ENCODE measurements at places on chromosomes 4 and X.

DNA sequence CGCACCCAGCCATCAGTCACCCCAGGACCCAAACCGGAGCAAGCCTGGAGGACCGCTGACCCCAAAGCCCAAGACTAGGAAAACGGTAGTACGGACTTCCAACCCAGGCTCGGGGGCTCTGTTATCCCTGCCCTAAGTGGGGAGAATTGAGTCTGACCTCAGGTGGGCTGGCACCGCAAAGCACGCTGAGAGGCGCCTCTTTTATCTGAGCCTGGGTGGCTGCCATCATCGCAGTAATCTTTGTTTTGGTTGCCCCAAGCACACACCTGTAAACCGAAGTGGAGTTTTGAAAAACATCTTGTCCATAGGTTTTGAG, 894 bp upstream of the SH3RF1 start:
- DNase-seq: no peak

DNA sequence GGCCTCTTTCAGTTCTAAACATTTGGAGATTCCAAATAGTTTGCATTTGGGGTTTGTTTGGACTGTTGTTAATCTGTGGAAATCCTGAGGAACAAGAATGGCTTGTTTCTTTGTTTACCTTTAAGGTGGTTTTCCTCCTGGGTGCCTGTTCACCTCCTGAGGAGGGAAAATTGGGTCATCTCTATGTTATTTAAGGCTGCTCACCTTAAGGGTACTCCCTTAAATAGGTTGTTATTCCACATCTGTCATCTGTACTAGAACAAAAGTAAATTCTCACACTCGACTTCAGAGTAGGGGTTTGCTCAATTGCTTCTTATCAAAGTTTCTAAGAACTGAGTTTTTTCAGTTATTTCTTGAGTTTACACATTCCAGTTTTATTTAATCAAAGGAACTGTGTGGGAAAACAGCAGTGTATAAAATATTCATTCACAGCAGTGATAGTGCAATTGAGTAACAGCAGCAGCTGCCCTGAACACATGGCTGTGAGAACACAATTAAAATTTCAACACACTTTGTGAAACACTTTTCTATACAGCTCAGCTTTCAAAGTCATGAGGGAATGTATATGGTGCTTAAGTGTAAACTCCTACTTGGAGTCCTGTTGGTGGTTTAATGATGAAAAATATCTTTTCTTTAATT, 238.5 kb upstream of the PGRMC2 start:
- DNase-seq: peak; percentile 43

DNA sequence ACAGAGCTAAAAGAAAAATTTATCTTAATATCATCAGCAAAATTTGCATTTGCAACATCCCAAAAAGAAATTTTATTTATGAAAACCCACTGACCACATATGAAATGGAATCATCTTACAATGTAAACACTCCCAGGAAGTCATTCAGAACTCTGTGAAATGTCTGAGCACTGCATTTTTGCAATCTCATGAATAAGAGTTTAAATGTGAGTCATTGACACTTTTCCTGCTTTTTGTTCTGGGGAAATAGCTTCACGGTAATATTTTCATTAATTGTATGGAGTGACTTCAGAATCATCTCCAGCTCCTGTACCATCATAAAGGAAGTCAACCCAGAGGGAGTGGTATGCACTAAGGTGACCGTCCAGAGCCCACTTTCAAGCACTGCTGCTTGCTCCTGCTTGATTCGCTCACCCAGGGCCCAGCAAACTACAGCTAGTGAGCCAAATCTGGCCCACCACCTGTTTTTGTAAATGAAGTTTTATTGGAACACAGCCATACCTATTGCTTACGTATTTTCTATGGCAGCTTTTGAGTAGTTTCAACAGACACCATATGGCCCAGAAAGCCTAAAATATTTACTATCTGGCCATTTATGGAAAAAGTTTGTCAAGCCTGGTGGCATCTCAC, 17.2 kb downstream of the EDNRA start:
- no peak for DNase-seq

DNA sequence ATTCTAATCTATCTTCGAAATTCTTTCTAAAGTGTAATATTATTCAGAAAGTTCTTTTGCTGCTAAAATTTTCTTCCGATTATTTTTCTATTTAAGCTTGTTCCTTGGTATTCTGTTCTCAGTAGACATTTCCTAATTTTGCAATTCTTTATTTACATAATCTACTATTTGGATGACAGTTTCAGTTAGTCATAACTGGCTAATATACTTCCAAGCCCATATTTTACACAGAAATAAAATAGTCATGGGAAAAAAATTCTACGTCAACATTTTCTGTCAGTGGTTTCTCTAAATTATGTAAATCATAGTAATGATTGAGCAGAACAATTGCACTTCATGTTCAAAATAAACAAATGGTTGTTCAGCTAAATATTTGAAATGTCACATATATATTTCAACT, 178.0 kb upstream of the ANKRD50 start:
- no peak for DNase-seq

GRCh38 chrX:18674417-18674787, 2.5 kb upstream of the RS1 start:
- no peak for DNase-seq

- DNase-seq: no peak
Observed at GRCh38 chr4:139858436-139859205, 193.0 kb downstream of the MGST2 start.

- DNase-seq: no peak
Observed at GRCh38 chrX:17160975-17161374, 214.0 kb upstream of the NHS start.

Measured in suppressor macrophage treated with lipopolysaccharide for 1 hour (primary cell).